NCI-H1105 treated with DMSO at 0.1 percent for 48 hours (cell line): ENCODE measurements at places on chromosomes 1 and 21.

DNA sequence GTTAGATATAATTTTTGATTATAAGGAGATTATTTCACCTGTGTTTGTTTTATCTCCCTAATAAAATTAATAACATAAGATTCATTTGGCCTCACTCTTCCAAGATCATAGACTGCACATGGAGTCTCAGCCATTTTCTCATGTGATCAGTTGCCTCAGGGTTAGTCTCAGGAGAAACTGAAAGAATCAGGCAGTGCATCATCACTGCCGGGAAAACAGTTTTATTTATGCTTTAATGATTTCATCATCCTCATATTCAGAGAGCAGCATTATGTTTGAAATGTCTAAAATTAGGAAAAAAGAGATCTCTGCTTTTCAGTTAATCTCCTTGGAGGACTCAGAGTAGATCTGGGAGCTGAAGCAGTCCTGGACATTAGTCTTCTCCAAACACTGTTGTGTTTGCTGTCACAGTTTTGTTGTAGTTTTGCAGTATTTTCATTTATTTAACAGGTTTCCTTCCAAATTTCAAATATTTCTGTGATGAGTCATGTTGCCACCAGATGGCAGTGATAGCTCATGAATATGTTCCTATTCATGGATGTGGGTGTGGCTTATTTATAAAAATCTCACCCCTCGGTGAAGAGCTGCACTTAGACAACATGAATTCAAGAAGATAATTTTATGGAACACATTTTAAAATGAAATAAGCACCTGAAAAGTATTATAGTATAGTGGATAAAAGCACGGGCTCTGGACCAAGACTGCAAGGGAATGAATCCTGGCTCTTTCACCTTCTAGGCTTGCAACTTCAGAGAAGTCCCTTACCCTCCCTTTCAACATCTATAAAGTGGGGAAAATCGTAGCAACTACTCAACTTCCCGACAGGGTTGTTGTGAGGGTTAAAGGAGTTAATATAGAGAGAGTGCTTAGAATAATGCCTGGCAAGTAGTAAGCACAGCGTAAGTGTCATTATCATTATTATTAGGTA, 31.2 kb downstream of the CHD1L start:
- DNase-seq, result peak; percentile 56

DNA sequence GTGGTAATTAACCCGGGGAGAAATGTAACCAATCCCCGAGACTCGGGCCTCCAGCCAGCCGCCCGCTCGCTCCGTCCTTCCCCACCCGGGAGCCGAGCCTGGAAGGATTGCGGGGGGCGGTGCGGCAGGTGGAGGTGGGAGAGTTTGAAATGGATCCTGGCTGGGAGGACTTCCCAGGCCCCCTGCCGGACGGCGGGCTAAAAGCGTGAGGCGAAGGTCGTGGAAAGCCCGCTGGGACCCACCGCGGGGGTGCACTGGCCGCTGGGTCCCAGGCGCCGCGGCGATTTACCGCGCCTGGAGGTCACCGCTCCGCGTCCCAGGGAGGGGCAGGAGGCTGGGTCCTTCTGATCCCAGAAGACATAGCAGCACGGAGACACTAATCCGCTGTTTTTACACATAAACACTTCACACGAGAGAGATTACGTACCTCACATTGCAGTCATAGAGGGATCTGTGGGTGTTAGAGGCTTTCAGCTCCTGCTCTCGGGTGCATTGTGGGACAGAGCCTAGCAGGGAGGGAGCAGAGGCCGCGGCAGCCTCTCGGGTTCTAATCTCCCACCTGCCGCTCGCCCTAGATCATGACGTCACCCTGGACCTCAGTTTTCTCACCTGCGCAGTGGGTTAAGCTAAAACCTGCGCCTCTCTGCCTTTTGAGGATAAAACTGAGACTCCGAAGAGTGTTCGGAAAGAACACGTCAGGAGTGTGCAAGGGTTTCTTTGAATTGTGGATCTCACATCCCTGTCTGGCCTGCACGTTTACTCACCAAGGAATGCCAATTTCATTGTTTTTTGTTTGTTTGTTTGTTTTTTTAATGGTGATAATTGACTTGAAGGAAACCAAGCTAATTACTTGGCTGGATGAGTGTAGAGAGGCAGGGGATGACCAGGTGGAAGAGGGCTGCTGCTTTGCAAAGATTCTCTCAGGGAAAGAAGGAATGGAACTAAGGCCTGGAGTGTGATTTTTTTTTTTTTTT, 17.1 kb upstream of the TMEM9 start:
- DNase-seq, result peak; percentile 67

DNA sequence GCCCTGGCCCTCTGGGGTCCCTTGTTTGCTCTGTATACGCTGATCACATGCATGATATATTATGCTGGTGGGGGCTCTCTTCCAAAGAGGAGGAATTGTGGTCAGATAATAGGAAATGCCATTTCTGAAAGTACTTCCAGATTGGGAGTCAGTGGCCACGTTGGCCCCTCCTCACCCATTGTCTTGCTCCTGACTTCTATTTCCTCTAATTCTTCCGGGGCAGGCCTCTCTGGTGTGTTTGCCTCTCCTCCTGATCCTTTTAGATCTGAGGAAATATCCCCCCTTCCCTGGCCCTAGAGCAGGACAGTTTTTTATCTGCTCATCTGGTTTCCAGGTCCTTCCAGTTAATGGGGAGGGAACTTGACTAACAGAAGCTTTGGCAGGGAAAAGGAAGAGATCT, 2.9 kb downstream of the VANGL2 start:
- no peak for DNase-seq

GRCh38 chr1:9294405-9294773, 1.7 kb downstream of the SPSB1 start:
- DNase-seq, result no peak

- no peak for DNase-seq
Observed at GRCh38 chr1:39110882-39111281, 84.7 kb downstream of the NDUFS5 start.

- no peak for DNase-seq
Observed at GRCh38 chr1:226529891-226530290, 18.7 kb upstream of the STUM start.

GRCh38 chr1:204453141-204453772, 41.3 kb downstream of the PIK3C2B start:
- DNase-seq, result no peak

DNA sequence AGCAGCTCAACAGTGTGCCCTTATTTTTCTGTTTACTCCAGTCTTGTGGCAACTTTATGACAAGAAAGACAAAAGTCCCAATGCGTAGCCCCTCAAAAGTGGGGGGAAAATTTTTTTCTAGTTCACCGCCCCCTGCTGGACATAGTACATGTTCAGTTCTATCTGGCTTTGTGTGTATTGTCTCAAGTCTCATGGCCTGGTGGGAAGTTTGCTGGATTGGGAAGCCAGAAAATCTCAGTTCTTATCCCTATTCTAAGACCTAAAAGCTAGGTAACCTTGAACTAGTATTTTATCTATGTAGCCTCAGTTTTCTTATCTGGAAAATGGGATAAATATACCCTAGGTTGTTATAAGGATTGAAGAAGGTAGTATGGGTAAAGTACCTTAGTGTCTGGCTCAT, 55.8 kb upstream of the LDLRAP1 start:
- DNase-seq, result no peak

GRCh38 chr21:44537930-44538911, 1.8 kb downstream of the KRTAP10-1 start:
- no peak for DNase-seq

DNA sequence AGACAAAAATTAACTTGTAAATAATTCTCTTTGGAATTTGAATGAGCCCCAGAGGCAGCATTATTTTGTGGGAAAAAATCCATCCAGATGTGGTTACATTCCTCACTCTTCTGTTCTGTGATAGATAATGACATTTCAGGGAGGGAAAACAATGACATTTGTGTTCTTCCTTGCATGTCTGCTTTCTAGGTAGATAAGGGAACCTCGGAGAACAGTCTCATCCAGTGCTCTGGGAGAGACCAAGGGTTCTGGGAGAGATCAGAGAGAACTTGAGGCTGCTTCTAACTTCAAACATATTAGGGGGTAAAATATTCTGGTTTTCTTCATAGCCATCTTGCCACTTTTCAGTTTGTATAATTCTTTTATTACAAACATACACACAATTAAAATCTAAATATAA, 269.2 kb downstream of the NEGR1 start:
- DNase-seq, result no peak

DNA sequence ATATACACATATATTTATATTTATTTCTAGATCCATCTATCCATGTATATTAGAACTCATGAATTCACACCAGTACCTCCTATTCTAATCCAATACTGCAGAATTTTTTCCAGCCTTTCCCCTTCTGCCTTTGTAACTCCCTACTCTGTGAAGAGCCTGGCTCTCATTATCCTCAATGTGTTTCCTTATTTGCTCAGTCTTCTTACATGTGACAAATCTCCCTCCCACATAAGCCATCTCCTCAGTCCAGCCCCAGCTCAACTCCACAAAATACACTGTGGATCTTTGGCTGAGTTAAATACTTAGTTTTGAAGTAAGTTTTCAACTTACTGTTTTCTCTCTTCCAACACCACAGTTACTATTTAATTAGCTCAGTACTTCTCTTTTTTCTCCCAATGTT, 45.7 kb downstream of the ATP5PO start:
- DNase-seq, result no peak

DNA sequence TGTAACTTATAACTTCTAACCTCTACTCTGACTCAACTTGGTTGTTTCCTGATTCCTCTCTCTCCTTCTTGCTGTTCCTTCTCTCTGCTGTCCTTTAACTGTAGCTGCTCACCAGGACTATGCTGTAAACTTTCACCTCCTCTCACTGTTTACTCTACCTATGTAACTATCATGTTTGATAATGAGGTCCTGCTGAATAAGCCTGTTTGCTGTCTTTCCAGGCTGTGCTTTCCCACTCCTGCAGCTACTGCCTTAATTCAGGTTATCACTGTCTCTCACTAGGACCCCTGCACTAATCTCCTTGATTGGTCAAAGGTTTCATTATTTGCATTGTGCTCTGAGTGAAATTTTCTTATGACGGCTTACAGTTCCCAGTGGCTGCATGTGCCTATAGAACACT, 633.9 kb upstream of the PTBP2 start:
- no peak for DNase-seq

- DNase-seq, result no peak
Observed at GRCh38 chr1:88890131-88890530, 1.2 kb downstream of the GTF2B start.

DNA sequence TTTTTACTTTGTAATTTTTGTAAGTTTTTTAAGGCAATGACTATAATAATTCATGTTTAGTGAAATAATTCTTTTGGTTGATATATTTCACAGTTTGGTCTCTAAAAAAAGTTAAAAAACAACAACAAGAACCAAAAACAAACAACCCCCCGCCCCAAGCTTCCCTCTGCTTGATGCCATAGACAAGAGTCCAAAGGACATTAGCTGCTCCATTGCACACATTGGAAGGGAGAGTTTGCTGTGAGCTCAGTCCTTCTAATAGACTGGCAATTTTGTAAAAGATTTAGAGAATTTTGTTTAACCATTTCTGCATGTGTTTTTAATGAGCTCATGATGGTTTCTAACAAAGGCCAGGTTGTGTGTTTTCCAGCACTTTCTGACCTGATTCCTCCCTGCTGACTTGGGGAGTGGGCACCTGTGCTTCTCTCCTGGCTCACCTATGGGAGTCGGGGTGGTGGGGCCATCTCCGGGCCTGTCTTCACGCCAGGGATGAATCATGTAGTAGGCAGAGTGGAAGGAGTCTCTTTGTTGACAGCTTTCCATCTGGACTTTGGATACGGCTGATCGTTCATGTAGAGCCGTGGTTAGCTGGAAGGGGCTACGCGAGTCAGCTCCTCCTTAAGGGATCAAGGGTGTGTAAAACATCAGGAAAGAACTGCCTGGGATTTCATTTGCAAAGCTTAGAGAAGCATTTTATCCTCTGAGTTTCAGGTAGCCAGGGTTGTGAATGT, 14.1 kb downstream of the ZBTB18 start:
- no peak for DNase-seq

DNA sequence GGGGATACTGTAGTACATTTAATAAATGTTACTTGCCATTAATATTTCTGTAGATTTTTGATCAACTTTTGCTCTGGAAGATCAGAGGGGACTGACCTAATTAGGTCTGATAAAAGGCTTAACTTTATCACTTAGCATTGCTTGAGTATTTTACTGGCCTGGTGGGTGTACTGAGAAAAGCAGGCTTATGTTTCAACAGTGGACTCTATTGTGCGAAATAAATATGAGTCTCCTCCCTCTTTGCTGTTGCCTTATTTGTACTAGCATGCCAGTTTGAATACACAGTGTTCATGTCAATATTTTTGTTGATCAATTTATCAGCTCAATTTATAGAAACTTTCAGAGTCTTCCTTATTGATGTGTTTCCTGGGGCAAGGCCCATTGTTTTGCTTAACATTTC, 49.1 kb downstream of the EBNA1BP2 start:
- no peak for DNase-seq

DNA sequence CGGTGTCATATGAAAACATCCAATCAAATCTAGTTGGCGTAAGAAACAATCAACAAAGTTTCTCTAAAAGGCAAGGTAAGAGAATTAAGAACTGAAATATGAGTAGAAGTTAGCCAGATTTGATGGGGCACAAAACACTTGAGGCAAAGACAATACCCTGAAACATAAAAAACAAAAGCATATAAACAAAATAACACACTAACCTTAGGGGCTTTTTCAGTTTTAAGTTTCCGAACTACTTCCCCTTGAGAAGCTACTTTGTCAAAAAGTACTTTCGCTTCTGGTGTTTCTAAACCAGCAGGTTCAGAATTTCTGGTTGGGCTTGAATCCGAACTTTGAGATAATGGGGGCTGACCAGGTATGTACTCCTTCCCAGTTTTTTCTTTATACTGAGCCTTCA, 57.9 kb downstream of the EPRS1 start:
- DNase-seq, result no peak

DNA sequence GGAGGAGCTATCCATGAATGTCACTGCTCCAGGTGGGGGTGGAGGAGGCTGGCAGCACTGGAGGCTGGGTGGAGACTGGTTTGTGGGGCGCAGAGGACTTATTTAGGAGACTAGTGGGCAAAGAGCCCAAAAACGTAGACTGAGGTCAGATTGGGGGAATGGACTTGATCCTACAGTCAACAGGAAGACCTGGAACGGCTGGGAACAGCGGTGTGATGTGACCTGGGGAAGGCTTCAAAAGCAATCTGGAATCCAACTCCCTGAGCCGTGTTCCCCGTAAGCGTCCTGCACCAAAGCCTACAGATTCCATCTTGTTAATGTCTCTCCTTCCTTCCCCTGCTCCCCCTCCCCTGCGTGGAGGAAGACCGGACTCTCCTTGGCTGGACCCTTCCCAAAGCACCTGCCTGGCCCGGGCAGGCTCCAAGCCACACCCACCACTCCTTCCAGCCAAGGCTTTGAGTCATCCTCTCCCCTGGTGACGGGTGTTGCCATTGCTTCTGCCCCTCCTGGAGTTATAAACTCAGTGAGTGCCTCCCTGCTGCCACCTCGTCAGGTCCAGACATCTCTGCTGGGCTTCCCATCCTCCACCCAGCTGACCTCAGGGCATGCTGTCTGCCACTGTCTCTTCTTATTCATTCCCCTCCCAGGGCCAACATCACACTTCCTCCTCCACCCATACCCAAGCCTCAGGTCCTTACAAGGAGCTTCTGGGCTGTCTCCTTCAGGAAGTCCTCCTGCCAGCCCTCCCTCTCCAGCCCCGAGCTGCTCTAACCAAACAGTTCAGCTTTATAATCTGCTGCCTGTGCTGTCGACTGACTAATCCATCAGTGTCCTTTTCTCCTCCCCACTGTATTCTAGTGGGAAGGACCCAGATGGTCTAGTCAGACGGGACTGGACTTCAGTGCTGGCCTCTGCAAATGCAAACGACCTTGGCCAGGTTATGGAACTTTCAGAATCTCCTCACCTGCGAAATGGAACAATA, 1.6 kb upstream of the CLSTN1 start:
- peak; percentile 22 for DNase-seq
